Erythroblast (primary cell): ENCODE measurements at places on chromosomes 3 and 15.

- no peak for DNase-seq
Measured at GRCh38 chr3:101124125-101124524, 130.9 kb upstream of the ABI3BP start.

DNA sequence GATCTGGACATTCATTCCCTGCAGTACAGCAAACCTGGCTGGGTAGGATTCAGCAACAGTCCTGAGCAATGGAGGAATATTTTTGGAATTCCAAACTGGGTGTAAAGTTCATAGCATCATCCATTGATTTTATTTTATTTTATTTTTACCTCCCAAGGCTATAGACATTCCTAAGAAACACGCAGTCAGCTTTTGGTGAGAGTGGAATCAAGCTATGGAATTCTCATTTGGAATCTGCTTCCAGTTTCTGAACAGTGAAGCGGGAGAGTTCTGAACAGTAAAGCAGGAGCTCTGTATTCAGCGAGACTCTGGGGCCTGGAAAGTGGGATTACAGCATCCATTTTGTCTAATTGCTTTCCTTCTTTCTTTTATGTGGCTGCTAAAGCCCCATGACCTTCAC lies 1.4 kb upstream of the PDZRN3 start:
- DNase-seq, result no peak

- peak; percentile 72 for DNase-seq
Measured at GRCh38 chr3:72185549-72186399, 400.8 kb upstream of the PROK2 start.

- peak; percentile 49 for DNase-seq
Measured at GRCh38 chr3:152200476-152201420, 68.0 kb upstream of the MBNL1 start.

GRCh38 chr15:49860101-49860500 lies 239.3 kb downstream of the DTWD1 start:
- DNase-seq, result no peak

DNA sequence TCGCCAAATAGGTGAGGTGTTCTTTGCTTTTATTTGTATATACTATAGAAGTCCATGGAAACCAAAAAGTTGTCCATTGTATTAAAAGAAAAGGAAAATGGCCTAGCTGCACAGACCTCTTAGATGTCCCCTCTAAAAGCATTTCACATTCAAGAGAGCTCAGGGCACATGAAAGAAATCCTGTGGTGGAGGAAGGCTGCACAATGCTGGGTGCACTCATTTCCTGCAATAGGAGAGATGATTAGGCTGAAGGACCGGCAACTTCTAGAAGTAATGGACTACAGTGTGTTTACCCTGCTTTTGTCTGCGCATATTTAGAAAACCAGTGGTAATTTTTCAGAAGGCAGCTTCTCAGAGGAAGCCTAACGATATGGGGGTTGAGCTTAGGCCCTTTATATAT lies 25.4 kb downstream of the PPM1L start:
- no peak for DNase-seq

GRCh38 chr15:86690566-86690965 lies 610.9 kb downstream of the AGBL1 start:
- no peak for DNase-seq

GRCh38 chr3:123038751-123039150 lies 11.2 kb upstream of the SEMA5B start:
- DNase-seq, result no peak

DNA sequence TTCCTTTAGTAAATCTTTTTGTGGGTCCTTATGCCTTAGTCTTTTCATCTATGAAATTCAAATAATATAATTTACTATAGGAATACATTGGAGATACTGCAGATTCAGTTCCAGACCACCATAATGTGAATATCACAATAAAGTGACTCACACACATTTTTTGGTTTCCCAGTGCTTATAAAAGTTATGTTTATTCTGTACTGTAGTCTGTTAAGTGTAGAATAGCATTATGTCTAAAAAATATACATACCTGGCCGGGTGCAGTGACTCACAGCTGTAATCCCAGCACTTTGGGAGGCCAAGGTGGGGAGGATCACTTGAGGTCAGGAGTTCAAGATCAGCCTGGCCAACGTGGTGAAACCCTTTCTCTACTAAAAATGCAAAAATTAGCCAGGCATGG lies 53.9 kb upstream of the PAQR5 start:
- DNase-seq, result no peak

- no peak for DNase-seq
Measured at GRCh38 chr3:157045238-157045850, 114.6 kb downstream of the CCNL1 start.

GRCh38 chr3:57252404-57252803 lies 24.9 kb downstream of the APPL1 start:
- no peak for DNase-seq

- peak; percentile 72 for DNase-seq
Measured at GRCh38 chr3:67655364-67656121, 1.1 kb upstream of the SUCLG2 start.

- no peak for DNase-seq
Measured at GRCh38 chr3:71104121-71104541, 479.4 kb downstream of the FOXP1 start.

DNA sequence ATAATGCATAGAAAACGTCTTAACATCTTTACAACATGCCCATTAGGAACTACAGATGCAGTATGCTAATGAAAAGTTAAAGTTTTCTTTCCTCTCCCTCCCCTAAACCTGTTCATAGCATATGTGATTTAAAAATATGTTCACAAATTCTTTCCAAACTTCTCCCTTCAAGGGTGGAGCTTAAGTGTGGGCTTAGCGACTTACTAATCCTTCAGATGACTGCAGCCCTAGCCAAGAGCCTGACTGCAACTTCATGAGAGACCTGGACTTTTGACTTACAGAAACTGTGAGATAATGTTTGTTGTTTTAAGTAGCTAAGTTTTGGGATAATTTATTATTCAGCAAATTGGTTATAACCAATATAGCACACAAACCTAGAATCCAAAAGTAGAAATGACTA lies 22.0 kb upstream of the ANXA2 start:
- DNase-seq, result no peak

GRCh38 chr3:141292356-141293058 lies 60.9 kb downstream of the PXYLP1 start:
- no peak for DNase-seq

GRCh38 chr3:146156666-146157314 lies 4.2 kb downstream of the PLOD2 start:
- no peak for DNase-seq
